ENCODE measurements at places on chromosomes 1 and 21.

DNA sequence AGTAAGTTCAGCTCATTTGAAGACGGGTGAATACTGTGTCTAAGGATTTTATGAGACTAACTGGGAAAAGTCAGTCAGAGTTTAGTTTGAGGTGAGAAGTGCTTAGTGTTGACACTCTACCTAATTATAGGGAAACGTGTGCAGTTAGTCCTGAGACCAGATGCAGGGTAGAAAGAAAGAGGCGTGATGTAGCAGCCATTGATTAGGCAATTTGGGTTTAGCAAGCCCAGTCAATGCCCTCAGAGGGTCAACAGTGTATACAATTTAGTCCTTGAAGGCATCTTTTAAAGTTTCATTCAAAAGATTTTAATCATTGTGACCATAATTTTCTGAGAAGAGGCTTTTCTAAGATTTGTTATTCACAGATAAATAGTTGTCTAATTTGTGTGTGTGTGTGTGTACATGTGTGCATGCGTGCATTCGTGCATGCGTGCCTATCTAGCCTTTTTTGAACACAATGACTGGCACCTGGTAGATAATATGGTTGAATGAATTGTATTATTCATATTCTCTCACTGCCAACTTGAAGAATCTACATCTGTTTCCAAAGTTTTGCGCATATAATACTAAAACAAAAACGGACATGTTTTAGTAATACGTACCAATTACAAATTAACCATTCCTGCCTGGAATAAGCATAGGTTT, 332.9 kb downstream of the SRGAP2C start:
- no peak for DNase-seq

- no peak for DNase-seq
Measured at GRCh38 chr1:198893763-198894444, 255.1 kb downstream of the PTPRC start.

- DNase-seq = peak; percentile 88
Measured at GRCh38 chr1:24964811-24965570, 34.9 kb upstream of the RUNX3 start.

- no peak for DNase-seq
Measured at GRCh38 chr1:26067432-26067911, at the start of gene TRIM63. Gene TRIM63 (minus strand): TSS chr1:26067630. CDS start chr1:26067494, 136 bp downstream.

GRCh38 chr1:14142397-14143100, 442.6 kb downstream of the PRDM2 start:
- DNase-seq = no peak
